ENCODE measurements at places on chromosomes 4 and X. TPM values are rescaled to one million over a fixed set of nuclear protein-coding genes. Genes with fewer than 3 reads are reported as not detected.
A peak's percentile ranks its signal among the peaks of the same experiment; 100 is the strongest.

DNA sequence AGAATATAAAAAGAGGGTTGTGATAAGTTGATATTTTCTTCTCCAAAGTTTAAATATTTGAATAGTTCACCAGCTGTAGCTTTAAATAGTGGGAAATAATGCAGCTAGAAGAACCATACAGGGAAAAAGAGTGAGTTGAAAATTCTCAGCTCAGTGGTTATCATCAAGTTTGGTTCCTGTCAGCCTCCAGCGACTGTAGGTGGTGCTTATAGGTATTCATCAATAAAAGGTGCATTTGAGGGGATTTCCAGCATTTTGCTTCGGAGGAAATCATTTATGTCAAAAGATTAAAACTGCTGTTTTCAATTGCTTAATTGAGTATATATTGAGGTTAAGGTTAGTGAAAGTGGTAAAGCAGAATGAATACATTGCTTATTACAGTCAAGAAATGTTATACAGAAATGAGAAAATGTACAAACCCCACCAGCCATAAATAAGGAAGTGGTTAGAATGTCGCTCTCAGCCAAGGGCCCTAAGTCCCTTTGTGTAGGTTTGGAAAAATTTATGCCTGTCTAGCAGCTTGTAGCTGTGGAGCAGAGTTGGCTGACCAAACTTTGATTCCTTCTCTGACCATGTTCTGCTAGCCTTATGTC lies 532.9 kb upstream of the FTHL17 start:
- no peak for DNase-seq

DNA sequence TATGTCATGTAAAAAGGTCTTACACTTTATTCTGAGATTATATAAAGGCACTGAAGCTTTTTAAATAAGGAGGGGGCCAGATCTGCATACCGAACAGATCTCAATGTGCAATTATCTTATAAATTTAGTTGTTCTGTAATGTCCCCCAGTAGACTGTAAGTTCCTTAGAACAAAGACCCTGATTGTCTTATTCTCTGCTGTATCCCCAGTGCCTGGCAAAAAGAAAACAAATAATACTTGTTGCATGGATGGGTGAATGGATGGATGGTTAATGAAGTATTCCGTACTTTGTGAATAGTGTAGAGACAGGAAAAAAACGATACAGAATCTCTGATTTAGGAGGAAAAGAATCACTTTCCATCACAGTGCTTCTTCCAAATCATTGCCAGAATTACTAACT lies 141.5 kb downstream of the CHM start:
- no peak for DNase-seq

DNA sequence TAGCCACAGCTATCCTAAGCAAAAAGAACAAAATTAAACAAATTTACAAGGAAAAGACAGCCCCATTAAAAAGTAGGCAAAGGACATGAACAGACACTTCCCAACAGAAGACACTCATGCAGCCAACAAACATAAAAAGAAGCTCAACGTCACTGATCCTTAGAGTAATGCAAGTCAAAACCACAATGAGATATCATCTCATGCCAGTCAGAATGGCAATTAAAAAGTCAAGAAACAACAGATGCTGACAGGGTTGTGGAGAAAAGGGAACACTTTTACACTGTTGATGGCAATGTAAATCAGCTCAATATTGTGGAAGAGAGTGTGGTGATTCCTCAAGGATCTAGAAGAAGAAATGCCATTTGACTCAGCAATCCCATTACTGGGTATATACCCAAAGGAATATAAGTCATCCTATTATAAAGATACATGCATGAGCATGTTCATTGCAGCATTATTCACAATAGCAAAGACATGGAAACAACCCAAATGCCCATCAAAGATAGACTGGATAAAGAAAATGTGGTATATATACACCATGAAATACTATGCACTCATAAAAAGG lies 163.0 kb upstream of the TET2 start:
- DNase-seq: no peak

The GPRIN3 gene
- 6.3 TPM for total RNA-seq

DNA sequence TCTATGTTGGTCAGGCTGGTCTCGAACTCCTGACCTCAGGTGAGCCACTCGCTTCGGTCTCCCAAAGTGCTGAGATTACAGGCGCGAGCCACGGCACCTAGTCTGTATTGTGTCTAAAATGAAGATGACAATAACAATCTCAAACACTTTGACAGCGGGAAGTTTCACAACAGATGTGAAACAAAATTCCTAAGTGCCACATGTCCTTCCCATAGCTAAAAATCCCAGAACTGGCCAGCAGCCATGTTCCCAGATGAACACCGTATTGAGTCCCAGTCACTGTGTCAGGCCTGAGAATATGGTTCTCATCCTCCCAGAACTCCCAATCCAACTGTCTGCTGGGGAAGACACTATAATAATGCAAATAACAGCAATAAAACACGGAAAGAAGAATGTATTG lies 16.4 kb upstream of the KLHL8 start:
- DNase-seq: no peak

- DNase-seq: no peak
These were observed 51.8 kb downstream of the GC start for GRCh38 chr4:71732066-71732465.

DNA sequence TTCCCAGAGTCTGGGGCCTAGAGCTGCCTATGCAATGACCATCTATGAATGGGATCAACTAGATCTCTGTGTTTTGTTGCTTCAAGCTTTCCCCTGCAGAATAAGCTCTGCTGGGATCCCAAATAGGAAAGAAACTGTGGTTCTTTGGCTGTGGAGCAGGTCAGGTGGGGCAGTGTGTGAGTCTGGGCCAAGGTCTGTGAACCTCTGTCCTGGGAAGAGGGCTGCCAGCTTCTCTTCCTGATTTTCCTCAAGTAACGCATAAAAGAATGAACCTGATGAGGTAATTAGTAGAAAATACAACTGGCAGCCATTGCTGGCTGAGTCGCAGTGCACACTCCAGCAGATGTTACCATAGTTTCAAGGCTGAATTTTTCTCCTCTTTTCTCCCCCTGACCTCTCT lies 4.6 kb upstream of the PIN4 start:
- no peak for DNase-seq

GRCh38 chr4:14602206-14602605 lies 400.1 kb upstream of the CPEB2 start:
- DNase-seq: no peak

The TRIML2 gene
- not detected for total RNA-seq

The TMEM31 gene
- not detected for total RNA-seq

- DNase-seq: no peak
These were observed 210.7 kb downstream of the MAML3 start for GRCh38 chr4:139943277-139943676.

GRCh38 chrX:8867406-8867805 lies 66.2 kb upstream of the FAM9A start:
- DNase-seq: no peak

- DNase-seq: peak; percentile 39
These were observed 38.4 kb downstream of the SAGE1 start for GRCh38 chrX:135931644-135932487.
